ENCODE measurements at places on chromosomes 5 and 9.
A peak's percentile ranks its signal among the peaks of the same experiment; 100 is the strongest.

DNA sequence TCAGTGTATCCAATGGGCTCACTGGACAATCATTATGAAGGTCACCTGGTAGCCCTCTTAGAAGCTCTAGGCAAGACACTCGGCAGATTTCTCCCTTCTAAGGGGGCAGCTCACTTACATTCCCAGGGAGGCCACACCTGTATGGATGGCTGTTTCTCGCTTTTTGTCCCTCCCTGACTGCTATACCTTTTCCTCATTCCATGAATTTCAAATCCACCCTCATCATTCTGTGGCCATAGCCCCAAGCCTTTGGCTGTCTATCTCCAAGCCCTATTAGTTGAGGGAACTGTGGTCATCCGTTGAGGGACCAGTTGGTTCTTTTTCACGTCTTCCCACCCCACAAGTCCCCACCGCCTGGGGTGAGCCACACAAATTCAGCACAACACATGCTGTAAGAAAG lies 85.0 kb upstream of the RARS1 start:
- DNase-seq: no peak

DNA sequence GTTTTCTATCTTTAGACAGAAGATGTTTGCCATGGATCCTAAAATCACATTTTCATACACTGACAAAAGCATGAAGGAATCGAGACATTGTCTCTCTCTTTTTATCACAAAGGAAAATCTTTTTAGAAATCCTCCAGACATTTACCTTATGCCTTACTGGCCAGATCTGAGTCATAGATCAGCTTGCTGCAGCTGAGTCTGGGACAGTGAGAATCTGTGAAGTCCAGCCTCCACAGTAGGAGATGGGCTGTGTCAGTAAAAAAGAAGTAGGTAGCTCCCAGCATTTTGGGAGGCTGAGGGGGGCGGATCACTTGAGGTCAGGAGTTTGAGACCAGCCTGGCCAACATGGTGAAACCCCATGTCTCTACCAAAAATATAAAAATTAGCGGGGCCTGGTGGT lies 333.4 kb upstream of the ZNF462 start:
- no peak for DNase-seq

GRCh38 chr5:157253547-157253946 lies 12.4 kb upstream of the CYFIP2 start:
- DNase-seq: peak; percentile 55

GRCh38 chr9:113876151-113876992 lies at the start of gene ZNF618:
Gene ZNF618 (plus strand): TSS chr9:113876309. CDS start chr9:113876381, 72 bp downstream.
- DNase-seq: peak; percentile 37

DNA sequence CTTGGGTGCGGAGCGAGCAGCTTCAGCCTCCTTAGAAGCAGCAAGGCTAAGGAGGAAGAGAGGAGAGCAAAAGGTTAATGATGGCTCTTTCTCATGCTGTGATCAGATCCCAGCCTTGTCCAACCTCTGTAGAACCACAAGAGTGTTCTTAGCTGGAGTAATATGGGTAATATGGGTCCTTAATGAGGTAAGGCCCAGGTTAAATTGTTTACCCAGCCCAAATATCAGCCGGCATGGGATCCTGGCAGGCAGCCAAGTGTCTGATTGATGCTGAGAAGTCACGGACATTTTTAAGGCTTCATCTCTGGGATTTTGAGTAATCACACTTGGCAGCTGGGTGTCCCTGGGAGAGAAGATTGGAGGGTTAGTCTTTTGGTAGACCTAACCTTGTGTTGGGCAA lies 32.3 kb downstream of the GLRA1 start:
- no peak for DNase-seq

DNA sequence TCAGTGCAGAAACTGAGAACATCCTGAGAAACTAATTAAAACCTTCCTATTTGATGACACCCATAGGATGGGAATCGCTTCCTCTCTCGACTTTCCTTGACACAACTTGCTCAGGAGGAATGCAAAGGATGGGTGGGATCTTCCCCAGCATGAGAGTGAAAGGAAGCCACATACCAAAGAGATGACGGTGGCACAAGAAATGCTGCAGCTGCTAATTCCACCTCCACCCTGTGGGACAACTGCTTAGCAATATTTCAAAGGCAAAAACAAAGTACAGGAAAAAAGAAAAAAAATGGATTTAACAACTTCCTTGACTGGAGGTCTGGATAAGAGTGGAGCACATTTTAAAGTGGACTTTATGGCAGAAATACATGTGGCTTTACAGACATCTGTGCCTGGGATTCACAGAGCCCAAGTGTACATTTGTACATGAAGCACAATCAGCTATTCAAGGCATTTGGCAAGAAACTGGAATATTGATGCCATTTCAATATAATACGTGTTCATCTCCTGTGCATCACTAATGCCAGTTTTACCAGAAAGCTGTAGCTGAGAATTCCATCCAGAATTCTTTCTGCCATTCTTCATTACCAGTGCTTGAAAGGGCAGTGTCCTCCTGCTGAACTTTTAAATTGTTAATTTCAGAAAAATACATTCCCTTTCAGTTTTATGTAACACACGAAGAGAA lies 359.2 kb upstream of the ACTBL2 start:
- DNase-seq: no peak

DNA sequence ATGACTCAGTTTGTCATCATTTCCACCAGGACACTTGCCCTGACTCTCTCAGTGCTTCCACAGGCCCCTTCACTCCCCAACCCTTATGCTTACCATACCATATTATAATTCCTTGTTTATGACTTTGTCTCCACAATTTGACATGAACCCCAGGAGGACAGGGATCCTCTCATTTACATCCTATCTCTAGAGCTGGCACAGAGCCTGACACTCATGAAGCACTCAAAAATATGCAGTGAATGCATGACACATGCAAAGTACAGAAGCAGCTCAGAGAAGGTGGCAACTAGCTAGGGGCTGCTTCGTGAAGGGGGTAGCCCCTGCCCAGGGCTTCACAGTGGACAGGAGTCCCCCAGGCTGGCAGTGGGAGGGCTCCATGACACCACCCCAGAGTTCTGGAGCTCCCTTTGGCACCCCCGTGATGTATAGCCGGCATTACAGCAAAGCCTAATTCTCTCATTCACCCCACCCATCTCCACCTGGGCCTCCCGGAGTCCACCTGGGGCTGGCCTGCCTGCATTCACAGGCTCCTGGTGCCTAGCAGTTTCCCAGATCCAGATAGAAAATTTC lies 112.0 kb upstream of the SPOCK1 start:
- no peak for DNase-seq

DNA sequence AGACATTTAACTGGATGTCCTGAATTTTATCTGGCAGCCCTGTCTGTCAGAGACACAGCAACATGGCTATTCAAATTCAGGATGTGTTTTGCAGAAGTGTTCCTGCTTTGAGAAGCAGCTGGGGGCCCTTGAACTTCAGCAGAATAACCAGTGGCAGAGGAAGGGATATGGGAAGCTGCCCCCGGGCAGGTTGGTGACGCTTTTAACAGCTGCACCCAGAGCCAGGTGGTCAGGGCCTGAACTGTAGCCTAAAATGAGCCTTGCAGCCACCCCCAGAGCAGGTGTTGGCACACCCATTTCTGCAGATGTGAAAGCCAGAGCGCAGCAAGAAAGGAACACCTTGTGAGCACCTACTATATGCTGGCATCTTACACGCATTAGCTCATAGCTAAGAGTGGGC lies 128.7 kb upstream of the BOD1 start:
- DNase-seq: no peak

DNA sequence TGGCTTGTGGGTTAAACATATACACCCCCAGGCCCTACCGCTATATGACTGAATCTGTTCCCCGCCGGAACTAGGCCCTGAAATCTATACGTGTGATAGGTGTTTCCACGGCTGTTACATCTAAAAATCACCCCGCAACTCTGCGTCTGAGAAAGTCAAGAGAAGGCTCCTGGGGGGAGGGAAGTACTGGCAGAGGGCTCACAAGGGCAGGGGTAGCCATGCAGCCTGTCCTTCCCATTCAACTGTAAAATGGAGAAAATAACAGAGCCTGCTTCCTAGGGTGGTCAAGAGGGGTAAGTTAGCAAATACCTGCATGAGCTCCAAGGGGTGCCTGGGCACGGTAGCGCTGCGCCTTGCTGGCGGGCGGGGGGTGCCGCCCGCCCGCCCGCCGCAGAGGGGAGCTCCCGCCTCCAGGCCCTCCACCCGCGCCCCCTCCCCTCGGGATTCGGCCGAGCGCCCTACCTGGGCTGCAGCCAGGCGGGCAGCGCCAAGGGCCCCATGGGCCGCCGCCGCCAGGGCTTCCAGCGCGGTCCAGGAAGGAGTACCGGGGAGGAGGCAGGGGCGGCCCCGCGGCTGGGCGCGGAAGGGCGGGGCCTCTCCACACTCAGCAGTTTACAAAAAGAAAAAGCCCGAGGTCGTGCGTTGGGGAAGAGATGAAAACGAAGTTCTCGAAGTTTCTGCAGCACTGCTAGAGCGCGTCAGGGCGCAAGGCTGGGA lies at the start of gene HACD4:
TSS of gene HACD4 (minus strand) at position 550 of the 717 bp plus-strand sequence. CDS start at position 500, 50 bp downstream.
- DNase-seq: peak; percentile 26

DNA sequence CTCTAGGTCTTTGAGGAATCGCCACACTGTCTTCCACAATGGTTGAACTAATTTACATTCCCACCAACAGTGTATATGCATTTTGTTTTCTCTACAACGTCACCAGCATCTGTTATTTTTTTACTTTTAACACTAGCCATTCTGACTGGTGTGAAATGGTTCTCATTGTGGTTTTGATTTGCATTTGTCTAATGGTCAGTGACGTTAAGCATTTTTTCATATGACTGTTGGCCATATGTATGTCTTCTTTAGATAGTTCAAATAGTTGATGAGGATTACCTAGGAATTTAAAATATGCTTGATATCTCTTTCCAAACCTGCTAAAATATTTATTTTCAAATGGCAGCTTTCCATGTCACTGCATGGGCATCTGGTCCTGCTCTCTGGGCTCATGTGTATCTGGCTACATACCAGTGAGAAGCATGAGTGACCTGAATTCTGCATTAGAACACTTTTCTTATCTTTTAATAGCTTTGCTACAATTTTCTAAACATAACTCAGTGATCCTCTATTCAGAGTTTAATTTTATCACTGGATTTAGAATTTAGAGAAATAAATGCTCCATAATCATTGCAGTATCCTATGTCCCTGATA lies 95.8 kb upstream of the ADAMTS16 start:
- no peak for DNase-seq
